Aorta (tissue), 5 donors: ENCODE measurements at places on chromosomes 7 and 10. TPM values are rescaled to one million over a fixed set of nuclear protein-coding genes. Genes with fewer than 3 reads are reported as not detected.

The NAT16 gene
- polyA plus RNA-seq = not detected

DNA sequence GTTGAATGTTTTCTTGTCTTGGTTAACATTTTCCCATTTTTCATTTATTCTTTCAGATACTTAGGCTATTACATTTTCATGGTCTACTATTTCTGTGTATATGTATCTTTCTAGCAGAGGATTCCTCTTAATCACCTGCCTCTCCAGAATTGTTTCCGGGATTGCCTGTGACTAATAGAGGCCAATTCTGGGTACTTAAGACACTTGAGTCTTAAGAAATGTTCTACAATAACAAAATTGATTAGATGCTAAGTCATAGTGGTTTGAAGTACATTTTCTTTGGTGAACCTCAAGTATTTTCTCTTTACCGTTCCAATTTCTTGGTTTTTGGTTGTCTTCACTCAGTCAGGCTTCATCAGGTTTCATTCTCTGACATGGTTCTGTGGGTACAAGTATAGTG lies 26.4 kb downstream of the BBS9 start:
- DNase-seq = no peak
- H3K27ac ChIP-seq = no peak overlapping the region
- no peaks in the 10 kb centered on the region for H3K36me3 ChIP-seq
- no peaks in the 10 kb centered on the region for H3K27me3 ChIP-seq
- no peaks in the 10 kb centered on the region for H3K4me1 ChIP-seq

The MINDY3 gene
- polyA plus RNA-seq = 24.9 TPM

DNA sequence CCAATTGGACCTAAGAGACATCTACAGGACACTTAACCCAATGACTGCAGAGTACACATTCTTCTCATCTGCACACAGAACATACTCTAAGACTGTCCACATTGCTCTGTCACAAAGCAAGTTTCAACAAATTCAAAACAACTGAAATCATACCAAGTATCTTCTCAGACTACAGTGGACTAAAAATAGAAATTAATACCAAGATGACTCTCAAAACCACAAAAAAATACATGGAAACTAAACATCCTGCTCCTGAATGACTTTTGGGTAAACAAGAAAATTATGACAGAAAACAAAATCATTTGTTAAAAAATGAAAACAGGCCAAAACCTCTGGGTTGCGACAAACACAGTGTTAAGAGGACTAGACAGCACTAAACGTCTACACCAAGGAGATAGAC lies 24.5 kb downstream of the SNX13 start:
- H3K27ac ChIP-seq = no peak overlapping the region
- H3K4me3 ChIP-seq = no peak overlapping the region
- H3K27me3 ChIP-seq = no peaks in the 10 kb centered on the region
- H3K4me1 ChIP-seq = no peaks in the 10 kb centered on the region
- no peaks in the 10 kb centered on the region for H3K36me3 ChIP-seq

DNA sequence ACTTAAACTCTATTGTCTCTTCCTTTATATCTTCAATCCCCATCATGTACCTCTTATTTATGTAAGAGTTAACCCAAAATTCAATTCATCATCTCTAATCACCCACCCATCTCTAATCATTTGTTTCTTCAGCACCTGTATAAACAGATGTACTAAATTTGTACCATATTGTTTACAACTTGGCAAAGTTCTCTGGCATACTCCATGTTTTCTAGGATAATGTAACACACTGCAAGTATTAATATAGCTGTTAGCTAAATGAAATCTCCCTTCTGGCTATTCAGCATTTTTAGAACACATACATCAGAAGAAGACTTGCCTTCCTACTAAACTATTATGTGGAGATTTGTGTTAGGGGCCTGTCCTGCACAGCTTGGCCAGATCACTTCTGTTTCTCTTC lies 33.1 kb downstream of the MALSU1 start:
- H3K27me3 ChIP-seq = no peaks in the 10 kb centered on the region
- no peak overlapping the region for H3K27ac ChIP-seq
- no peaks in the 10 kb centered on the region for H3K4me1 ChIP-seq
- DNase-seq = no peak
- H3K4me3 ChIP-seq = no peak overlapping the region

DNA sequence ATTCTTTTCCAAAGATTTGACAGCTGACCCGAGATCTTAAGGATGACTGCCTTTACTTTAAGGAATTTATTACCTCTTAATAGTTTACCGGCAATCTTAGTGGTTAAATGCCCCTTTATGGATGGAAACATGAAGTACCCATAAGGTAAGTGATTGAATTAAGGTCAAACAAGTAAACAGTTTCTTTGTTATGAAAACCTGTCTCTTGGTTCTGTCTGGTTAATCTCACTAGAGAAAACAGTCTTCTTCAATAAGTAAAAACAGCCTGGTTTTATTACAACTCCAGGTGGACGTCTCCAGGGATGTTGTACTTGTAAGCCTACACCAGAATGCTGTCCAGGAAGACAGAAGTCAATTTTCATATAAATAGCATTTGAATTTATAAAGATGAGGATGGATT lies 161.8 kb upstream of the MTPN start:
- DNase-seq = no peak
- no peaks in the 10 kb centered on the region for H3K27me3 ChIP-seq
- no peaks in the 10 kb centered on the region for H3K4me1 ChIP-seq

GRCh38 chr10:92729886-92730285 lies 40.1 kb downstream of the HHEX start:
- H3K4me1 ChIP-seq = no peaks in the 10 kb centered on the region
- H3K4me3 ChIP-seq = no peak overlapping the region
- H3K27ac ChIP-seq = no peak overlapping the region
- DNase-seq = no peak

DNA sequence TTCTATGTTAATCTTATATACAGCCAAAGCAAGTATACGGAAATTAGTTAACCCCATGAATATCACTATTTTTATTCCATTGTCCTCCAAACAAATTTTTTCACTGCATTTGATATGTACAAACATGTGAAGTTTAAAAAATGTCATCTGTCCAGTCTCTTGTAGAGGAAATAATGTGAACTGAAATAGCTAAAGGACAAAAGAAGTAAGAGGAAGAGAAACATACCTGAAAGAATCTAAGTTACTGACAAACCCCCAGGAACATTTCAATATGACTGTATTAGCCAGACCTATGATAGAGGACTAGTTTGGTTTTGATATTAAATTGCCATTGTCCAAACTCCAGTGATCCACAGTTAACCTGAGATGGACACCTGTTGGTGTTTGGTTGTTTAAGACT lies 80.6 kb downstream of the NRCAM start:
- no peak overlapping the region for H3K4me3 ChIP-seq
- no peaks in the 10 kb centered on the region for H3K36me3 ChIP-seq
- H3K27ac ChIP-seq = no peak overlapping the region
- H3K4me1 ChIP-seq = no peaks in the 10 kb centered on the region

DNA sequence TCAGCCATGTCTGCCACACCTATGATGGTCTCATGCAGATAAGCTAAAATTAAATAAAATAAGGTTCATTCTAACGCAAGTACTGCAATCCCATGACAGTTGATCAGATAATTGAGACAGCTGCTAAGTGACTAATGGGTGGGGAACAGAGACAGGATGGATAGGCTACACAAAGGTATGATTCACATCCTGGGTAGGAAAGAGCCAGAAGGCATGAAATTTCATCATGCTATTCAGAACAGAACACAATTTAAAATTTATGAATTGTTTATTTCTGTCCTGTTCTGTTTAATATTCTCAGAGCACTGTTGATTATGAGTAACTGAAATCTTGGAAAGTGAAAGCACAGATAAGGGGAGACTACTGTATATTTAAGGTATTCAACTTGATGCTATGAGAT lies 381.8 kb upstream of the SORCS1 start:
- H3K36me3 ChIP-seq = no peaks in the 10 kb centered on the region
- H3K4me1 ChIP-seq = no peaks in the 10 kb centered on the region
- no peak overlapping the region for H3K27ac ChIP-seq
- H3K27me3 ChIP-seq = no peaks in the 10 kb centered on the region

DNA sequence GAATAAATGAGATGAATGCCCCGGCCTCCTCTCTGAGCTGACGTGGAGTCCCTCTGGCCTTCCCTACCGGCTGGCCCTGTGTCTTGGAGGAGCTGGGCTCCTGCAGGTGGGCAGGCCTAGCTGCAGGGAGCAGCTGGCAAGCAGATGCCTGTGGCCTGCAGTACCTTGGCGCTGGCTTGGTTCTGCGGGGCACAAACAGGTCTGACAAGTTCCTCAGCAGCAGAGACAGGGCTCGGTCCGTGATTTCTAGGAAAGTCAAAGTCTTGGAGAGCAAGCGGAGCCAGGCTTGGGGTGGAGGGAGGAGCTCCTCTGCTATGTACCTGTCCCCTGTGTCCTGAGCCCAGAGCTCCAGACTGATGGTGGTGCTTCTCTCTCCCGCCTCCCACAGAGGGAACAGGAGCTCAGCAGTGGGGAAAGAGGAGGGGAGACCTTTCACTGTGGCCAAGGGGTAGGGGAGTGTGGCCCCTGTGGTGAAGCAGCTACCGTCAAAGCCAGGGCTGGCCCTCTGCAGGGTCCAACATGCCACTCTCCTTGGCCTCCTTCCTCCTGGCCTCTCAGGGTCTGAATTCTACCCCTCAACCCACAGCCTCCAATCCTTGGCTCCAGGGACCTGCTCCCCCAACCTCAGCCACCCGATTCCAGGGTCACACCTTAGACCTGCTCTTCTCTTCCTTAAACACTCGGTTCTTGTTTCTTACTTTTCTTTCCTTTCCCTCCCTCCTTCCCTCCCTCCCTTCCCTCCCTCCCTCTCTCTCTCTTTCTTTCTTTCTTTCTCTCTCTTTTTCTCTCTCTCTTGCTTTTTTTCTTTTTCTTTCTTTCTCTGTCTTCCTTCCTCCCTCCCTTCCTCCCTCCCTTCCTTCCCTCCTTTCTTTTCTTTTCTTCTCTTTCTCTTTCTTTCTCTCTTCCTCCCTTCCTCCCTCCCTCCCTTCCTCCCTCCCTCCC lies 20.1 kb downstream of the MYL10 start:
- H3K36me3 ChIP-seq = no peaks in the 10 kb centered on the region
- DNase-seq = no peak
- no peak overlapping the region for H3K4me3 ChIP-seq
- H3K27ac ChIP-seq = no peak overlapping the region

DNA sequence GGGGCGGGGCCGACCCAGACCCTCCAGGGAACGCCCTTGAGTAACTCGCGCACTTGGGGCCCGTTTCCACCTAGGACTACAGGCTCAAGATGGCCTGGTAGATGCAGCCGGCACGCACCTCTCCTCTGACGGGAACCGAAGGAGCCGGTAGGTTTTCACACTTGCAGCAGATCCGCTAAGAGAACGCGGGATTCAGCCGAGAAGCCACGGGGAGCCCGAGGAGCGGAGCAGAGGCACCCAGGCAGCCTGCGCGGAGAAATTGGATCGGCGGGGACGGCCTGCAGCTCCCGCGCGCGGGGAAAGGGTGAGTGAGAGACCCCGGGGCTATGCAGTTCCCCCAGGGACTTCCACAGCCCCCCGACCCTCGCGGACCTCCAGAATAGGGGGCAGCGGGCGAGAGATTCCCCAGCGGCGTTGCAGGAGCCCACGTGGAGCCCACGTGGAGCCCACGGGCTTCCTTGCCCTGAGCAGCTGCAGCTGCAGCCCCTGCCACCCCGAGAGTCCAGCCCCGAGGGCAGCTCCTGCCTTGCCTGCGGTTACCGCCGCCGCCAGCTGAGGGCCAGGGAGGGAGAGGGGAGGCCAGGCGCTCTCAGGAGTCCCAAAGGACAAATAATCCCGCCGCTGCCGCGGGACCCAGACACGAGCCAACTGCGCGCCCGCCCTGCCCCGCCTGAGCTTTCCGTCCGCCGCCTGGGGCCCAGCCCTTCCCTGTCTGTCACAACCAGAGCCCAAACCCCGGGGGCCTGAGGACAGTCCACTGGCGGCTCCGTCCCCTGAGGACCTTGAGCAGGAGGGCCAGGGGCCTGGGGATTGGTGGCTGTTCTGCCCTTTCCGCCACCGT lies 13.1 kb downstream of the IFT22 start:
- no peaks in the 10 kb centered on the region for H3K36me3 ChIP-seq
- H3K4me3 ChIP-seq = peak overlapping the region; percentile 11
- H3K27ac ChIP-seq = no peak overlapping the region

DNA sequence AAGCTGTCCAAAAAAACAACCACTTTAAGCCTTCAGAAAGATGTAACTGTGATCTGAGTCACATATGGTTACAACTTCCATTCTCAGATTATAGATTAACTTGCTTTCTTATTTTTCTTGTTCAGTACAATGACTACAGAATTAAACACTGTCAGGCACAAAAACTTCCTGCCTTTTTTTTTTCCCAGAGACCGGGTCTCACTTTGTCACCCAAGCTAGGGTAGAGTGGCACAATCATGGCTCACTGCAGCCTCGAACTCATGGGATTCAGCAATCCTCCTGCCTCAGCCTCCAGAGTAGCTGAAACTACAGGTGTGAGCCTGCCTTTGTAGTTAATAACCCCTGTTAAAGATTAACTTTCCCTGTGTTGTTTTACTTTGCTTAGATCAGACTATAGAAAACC lies 163.2 kb downstream of the AVL9 start:
- no peak overlapping the region for H3K4me3 ChIP-seq
- H3K36me3 ChIP-seq = no peaks in the 10 kb centered on the region
- DNase-seq = no peak
- no peaks in the 10 kb centered on the region for H3K4me1 ChIP-seq

DNA sequence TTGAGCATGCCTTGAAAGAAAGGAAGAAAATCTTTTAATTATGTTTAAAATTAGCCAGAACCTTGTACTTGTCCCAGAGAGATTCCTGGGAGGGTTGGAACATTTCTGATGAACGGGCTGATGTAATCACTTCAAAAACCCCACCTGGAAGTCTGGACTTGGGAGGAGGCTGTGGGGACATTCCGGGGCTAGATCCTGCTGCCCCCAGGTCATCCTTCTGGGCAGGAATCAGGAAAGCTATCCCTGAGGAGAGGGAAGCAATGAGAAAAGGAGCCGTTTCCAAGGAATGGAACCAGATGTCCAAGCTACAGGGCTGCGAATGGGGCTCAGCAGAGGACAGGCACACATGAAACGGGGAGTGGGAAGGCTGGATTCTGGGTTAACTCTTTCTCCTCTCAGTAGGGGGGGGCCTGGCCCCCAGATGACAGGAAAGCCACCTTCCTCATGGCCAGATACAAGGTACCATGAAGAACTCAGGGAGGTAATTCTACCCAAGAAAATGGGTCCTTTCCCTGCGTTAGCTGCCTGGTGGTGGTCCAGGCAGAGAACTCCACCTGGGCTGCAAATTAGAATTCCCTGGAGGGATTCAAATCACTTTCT lies 280.1 kb downstream of the TCF7L2 start:
- no peaks in the 10 kb centered on the region for H3K27me3 ChIP-seq
- no peak overlapping the region for H3K4me3 ChIP-seq
- H3K27ac ChIP-seq = no peak overlapping the region
- no peak for DNase-seq
